Myocyte (in vitro differentiated cells): ENCODE measurements at places on chromosomes 6 and 20. TPM values are rescaled to one million over a fixed set of nuclear protein-coding genes. Genes with fewer than 3 reads are reported as not detected.

DNA sequence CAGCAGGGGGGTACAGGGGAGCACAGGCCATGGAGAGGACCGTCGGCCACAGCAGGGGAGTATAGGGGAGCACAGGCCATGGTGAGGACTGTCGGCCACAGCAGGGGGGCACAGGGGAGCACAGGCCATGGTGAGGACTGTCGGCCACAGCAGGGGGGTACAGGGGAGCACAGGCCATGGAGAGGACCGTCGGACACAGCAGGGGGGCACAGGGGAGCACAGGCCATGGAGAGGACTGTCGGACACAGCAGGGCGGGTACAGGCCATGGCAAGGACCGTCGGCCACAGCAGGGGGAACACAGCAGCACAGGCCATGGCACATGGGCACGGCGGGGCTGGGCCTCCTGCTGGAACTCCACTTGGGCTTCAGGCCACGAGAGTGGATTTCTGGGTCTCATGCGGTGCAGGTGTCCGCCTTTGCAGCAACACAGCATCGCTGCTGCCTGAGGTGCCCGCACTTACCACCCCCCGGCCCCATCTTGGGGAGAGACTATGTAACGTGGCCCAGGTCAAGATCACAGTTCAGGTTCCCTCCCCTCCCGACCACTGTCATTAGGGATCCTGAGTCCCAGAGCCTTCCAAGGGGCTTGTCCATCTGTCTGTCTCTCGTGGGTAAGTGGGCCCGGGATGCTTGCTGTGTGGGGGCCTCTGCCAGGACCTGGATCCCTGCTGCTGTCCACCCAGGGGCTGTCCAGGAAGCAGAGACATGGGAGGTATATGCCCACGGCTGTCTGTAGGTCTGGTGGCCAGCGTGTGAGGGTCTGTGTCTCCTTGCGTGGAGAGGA lies 2.5 kb downstream of the NPBWR2 start:
- DNase-seq: no peak

- DNase-seq: no peak
Measured at GRCh38 chr6:164216839-164217238, 802.3 kb downstream of the QKI start.

GRCh38 chr6:163122365-163122764 lies 292.2 kb upstream of the QKI start:
- DNase-seq: no peak

DNA sequence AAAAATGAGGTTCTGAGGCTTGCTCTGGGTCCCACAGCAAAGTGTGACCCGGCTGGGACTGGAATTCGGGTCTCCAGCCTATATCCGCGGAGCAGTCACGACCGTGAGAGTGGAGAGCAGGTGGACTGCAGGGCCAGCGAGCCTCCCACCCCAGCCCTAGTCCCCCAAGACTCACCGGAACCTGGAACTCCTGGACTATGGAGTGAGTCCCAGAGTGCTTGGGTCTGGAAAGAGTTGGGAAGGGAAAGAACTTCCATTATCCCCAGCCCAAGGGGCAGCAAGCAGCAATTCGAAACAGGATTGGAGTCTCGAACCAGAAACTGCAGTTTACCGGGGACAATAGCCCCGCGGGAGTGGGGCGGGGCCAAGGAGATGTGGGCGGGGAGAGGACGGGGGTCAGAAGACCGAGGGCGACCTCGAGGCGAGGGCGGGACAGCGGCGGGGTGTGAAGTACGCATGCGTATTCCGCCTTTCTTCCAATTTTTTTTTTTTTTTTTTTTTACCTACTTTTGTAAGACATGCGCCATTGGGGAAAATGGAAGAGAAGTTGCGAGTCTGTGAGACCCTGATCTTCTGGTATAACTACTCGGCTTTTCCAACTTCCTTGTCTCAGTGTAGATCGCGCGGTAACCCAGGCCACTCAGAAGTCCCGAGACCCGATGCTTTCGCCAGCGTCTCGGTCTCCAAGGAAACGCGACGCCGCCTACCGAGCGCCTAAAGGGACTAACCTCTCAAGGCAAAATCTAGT lies at the start of gene C20orf96:
TSS of gene C20orf96 (minus strand) at position 667 of the 748 bp plus-strand sequence. CDS start at position 527, 140 bp downstream.
- DNase-seq: peak; percentile 97

Gene C20orf96
- 2.5 and 3.3 TPM in 2 replicates for total RNA-seq

DNA sequence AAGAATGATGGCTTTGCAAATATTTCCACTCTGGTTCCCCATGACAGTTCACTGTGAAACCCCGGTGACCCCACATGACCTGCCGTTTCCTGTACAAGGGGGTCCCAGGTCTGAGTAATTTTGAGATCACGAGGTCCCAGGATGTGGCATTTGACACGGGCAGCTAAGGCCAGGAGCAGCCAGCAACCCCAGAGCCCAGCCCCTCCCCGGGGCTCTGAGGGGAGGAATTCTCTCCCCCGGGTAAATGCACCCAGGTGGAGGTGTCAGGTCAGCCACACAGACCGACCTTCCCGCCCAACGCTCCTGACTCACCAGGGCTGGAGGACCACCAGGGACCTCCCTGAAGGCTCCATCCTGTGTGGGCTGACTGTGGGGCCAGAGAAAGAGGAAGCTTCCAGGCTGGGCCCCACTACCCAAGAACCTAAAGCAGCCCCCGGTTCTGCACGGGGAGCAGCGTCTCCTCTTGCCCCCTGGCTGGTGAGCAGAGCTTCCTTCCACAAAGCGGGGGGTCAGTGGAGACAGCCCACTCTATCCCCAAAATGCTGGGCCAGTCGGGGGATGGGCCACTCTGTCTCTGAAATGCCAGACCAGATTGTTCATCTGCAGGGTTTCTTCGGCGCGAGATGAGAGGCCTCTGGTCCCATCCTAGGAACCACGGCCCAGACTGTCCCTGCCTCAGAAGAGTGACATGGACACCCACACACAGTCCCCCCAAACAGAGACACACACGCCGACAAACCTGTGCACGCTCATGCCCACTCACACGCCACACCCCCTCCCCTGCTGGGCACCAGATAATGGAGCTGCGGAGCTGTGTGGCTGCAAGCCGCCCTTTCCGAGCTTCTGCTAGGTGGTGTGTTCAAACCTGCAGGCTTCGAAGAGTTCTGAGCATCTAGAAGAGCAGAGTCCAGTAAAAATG lies 23.4 kb upstream of the SLCO4A1 start:
- no peak for DNase-seq

DNA sequence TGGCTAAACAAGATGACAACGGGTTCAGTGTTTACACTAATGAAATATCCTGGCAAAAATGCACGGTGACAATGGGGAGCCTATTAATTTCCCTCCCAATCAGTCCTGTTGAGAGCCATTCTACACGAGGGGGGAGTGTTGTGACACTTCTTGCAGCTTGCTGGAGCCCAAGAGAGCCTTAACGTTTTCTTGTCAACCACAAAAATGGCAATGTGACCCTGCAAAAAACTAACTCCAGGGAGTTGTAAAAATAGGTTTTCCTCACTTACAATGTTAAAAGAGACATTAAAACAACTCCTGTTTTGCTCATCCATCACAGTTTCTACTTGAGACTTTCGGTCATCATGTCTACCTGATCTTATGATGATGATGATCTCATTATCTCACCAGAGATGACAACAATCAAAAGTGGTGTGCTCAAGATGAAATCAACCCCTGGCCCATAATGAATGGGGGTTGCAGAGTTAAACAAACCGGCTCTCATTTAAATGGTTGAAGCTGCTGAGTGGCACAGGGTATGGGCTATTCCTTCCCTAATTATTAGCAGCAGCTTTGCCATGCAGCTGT lies 57.9 kb downstream of the GJA10 start:
- DNase-seq: no peak

Gene BEND3
- total RNA-seq: 2.2 and 2.6 TPM in 2 replicates

GRCh38 chr6:158536891-158537798 lies 22.7 kb upstream of the TMEM181 start:
- peak; percentile 22 for DNase-seq

DNA sequence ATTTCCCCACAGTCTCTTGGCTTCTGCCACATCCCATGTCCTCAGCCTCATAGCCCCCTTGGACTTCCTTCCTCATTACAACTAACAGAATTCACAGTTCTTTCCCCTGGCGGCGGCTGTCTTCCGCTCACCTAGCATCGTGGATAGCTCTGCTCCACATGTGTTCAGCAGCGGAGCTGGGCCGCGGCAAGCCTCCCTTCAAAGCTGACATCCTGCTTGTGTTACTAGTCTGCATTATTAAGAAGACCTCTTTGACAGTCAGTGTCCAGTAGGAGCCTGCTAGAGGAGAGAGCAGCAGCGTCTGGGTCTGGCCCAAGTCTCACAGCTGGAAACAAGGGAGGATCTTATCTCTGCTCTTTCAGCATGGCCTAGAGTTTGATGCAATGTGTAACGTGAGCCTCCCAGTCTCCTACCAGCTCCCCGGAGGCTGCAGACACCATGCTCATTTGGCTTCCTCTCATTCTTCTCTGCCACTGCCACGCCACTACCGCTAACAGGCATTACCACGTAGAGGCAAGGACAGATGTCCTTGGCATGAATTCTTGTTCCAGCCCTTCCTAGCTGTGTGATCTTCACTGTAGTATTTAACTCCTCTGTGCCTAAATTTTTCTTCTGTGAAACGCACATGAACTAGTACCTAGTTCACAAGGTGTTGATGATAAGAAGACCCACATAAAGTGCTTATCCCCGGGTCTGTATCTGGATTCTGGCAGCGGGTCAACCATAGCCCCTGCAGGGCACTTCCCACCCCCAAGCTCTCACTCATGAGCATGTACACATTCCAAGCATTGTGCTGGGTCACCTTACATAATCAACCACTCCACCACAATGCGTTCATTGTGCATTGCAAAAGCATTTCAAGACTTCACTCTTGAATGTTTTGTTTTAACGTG lies 107.1 kb upstream of the BACH2 start:
- peak; percentile 48 for DNase-seq

Gene NOL4L
- 2.5 and 3.1 TPM in 2 replicates for total RNA-seq

Gene RNF217
- total RNA-seq: 31.3 and 34.2 TPM in 2 replicates

- DNase-seq: no peak
Measured at GRCh38 chr6:46900266-46900665, 21.5 kb downstream of the ADGRF5 start.

DNA sequence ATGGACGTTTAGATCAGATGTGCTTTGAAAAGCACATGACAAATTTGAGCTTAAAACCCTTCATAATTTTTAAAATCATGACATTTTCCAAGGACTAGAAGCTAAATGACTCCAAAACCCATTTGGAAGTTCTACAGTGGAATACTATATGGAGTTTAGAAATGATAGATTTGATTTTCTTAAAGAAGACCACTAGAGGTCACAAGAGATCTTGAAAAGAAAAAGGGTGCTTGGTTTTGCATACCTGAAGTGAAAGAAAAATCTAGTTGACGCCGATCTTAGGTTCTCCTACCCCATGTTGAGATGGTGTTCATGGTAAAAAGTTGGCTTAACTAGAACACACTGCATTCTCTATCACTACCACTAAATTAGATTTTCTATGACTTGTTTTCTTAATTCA lies 31.5 kb downstream of the CFAP61 start:
- DNase-seq: peak; percentile 45

DNA sequence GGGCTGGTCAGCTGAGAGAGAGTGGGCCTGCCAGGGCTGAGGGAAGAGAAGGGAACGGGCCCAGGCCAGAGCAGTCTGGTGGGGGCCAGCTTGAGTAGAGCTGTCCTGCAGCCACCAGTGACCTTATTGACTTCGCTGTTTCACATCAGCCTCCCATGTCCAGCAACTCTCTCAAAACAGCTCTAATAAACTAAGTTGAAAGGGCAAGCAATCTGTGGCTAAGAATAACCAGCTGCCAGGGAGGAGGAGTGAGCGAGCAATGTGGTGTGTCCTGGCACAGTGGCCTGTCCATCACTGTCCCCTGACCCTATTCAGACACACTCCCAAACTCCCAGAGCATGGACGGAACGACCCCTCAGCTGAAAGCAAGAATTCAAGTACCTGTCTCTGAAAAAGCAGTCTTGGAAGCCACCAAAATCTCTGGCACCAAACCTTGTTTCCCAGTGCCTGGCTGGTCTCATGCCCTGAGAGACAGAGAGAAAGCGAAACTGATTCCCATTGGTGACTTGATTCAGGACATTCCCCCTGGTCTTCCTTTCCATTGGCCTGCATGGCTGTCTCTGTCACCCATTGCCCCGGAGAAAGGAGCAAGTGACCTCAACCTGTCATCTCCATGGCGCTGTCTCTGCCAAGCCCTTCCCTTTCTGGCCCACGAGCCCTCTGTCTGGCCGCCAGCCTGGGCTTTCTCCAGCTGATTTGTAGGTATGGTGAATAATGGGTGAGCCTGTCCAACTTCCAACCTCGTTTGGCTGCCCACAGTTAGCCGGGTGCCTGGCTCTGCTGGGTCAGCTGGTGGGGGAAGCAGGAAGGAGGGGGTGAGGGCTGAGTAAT lies at the start of gene DDO:
TSS of gene DDO (minus strand) at position 490 of the 831 bp plus-strand sequence. CDS start 2,113 bp downstream, outside the sequence.
- peak; percentile 92 for DNase-seq

Gene HRH3
- 0.08 TPM in 1 of 2 replicates, not detected in the other for total RNA-seq

DNA sequence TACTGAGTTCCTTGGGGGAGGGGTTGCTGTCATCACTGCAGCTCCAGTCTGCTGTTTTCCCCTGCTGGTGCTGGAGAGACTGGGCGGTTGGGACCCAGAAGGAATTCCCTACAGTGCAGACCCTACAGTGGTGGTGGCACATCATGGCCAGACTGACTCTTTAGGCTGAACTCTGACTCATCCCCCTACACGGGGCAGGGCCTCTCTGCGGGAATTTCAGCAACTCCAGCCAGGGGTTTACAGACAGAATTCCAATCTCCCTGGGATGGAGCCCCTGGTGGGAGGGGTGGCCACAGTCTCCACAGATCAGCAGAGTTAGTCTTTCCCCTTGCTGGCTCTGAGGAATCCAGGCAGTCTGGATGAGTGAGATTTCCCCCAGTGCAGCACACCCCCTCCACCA lies 46.9 kb upstream of the MAPK13 start:
- no peak for DNase-seq

Gene CALHM4
- not detected in 2 replicates for total RNA-seq

DNA sequence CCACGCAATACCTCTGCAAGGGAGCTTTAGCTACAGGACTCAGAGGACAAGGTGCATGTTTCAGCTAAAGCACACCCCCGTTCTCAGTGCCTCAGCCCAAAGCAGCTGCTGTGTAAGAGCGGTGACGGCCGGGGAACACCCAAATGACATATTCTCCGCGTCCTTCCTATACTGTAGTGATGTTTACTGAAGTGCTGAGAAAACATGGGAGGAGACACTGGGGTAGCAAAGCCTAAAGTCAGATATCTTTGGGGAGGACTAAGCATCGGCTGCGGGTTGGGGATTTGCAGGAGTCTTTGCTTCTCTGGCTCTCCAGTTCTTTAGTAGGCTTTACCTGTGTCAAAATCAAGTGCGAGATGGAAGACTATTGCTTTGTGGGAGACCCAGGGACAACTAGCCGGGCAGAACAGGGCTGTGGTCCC lies 1.7 kb downstream of the SLC22A23 start:
- no peak for DNase-seq
